ENCODE measurements at places on chromosomes 1 and 21. TPM values are rescaled to one million over a fixed set of nuclear protein-coding genes. Genes with fewer than 3 reads are reported as not detected.

Gene KNCN
- not detected for polyA plus RNA-seq

Gene PRMT2
- polyA plus RNA-seq: 274 TPM

GRCh38 chr21:46028573-46029091 lies 47.1 kb downstream of the COL6A1 start:
- no peaks in the 10 kb centered on the region for H3K27me3 ChIP-seq
- no peaks in the 10 kb centered on the region for H3K4me1 ChIP-seq
- no peak overlapping the region for H3K4me3 ChIP-seq

Gene RAB25
- not detected for polyA plus RNA-seq

GRCh38 chr1:119920104-119920968 lies 24.0 kb upstream of the ADAM30 start:
- H3K4me3 ChIP-seq: no peak overlapping the region
- no peak for DNase-seq
- H3K36me3 ChIP-seq: peaks cover 96% of the 10 kb centered on the region
- no peak overlapping the region for H3K27ac ChIP-seq
- no peaks in the 10 kb centered on the region for H3K27me3 ChIP-seq
- no peaks in the 10 kb centered on the region for H3K4me1 ChIP-seq

Gene FCER1G
- 0.34 TPM for polyA plus RNA-seq

- peak overlapping the region; percentile 99 for H3K4me3 ChIP-seq
- H3K27me3 ChIP-seq: no peaks in the 10 kb centered on the region
- DNase-seq: peak; percentile 54
- H3K4me1 ChIP-seq: peaks cover 30% of the 10 kb centered on the region
- no peaks in the 10 kb centered on the region for H3K36me3 ChIP-seq
Observed at GRCh38 chr1:228081144-228081543, 1.4 kb upstream of the ARF1 start.

DNA sequence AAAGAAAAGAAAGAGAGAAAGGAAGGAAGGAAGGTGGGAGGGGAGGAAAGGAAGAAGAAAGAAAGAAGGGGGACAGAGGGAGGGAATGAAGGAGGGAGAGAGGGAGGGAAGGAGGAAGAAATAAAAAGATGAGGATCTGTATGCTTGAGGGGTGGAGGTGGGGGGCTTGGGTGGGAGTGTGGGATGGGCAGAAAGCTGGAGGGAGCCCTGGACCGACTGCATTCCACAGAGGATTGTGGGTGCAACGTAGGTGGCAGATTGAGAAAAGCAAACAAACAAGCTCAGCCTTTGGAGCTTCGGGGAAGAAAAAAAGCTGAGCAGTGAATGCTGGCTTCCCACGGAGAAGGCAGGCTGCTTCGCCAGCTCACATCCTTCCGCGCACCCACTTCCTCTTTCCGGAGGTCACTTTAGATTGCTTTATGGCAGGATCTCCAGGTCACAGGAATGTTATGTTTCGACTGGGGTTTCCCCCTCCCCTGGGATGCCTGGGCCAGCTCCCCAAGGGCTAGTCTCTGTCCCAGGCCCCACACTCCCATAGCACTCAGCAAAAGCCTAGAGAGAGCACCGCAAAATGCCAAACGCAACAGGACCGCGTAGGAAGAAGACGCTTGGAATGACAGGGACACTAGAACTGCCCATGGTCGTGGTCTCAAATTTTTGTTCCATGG lies 20.7 kb upstream of the LGALS8 start:
- H3K36me3 ChIP-seq: no peaks in the 10 kb centered on the region
- H3K27me3 ChIP-seq: no peaks in the 10 kb centered on the region
- no peak overlapping the region for H3K4me3 ChIP-seq

DNA sequence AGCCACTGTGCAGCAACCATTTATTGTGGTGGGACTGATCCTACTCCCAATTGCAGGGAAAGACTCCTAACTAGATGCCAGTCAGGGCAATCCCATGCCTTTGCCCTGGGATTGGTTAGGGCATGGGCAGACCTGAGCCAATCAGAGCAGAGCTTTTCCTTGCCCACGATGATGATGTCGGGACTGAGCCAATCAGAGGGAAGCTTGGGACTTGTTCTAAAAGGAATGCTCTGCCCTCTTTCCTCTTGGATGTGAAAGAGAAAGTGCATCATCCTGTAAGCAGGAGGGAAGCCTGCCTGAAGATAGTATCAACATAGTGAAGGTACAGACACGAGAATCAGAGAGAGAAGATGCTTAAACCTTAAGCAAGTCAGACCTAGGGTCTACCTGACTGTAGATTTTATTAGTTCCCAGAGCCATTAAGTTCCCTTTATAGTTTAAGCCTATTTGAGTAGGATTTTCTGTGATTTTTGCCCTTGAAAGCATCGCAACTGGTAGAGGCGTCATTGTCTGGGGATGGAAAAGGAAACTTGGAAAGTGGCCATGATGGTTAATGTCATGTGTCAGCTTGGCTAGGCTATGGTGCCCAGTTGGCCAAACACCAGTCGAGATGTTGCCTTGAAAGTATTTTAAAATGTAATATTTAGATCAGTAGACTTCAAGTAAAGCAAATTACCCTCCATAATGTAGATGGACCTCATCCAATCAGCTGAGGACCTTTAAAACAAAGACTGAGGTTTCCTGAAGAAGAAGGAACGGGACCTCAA lies 19.9 kb downstream of the IRF2BP2 start:
- H3K4me1 ChIP-seq: no peaks in the 10 kb centered on the region
- no peaks in the 10 kb centered on the region for H3K27me3 ChIP-seq
- no peak overlapping the region for H3K4me3 ChIP-seq
- no peak overlapping the region for H3K27ac ChIP-seq
- DNase-seq: peak; percentile 39
- no peaks in the 10 kb centered on the region for H3K36me3 ChIP-seq

DNA sequence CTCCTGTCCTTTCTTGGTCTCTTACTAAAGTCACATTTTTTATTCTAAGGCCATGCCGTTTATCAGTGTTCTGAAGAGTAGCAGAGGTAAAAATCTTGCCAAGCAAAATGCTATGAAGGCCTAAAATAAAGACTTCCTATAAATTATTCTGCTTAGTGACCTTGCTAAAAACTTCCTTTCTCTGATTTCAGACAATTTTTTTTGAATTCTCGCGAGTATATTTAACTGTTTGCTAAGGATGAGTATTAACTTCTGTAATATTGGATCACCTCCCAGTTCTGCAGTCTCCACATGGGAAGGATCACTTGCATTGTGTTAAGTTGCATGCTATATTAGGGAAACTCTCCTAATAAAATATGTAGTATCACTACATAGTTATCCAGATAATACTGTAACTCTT lies 123.4 kb upstream of the SNX7 start:
- no peaks in the 10 kb centered on the region for H3K4me1 ChIP-seq
- no peak for DNase-seq
- no peaks in the 10 kb centered on the region for H3K36me3 ChIP-seq
- no peak overlapping the region for H3K27ac ChIP-seq

DNA sequence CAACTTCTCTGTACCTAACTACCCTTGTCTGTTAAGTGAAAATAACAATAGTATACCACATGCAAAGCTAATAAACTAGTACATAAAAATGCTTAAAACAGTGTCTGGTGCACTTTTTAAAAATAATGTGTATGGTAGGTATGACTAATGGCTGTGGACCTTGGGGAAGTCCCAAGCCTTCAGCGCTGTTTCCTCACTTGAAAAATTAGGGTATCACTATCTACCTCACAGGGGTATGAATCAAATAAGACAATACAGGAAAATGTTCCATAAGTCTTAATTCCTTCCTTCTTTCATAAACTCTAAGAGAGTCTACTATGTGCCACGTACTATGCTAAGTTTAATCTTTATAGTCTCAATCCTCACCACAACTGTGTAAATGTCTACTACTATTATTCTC lies 32.0 kb downstream of the EGLN1 start:
- H3K4me1 ChIP-seq: peaks cover 13% of the 10 kb centered on the region
- H3K36me3 ChIP-seq: no peaks in the 10 kb centered on the region
- H3K27me3 ChIP-seq: no peaks in the 10 kb centered on the region
- DNase-seq: no peak

DNA sequence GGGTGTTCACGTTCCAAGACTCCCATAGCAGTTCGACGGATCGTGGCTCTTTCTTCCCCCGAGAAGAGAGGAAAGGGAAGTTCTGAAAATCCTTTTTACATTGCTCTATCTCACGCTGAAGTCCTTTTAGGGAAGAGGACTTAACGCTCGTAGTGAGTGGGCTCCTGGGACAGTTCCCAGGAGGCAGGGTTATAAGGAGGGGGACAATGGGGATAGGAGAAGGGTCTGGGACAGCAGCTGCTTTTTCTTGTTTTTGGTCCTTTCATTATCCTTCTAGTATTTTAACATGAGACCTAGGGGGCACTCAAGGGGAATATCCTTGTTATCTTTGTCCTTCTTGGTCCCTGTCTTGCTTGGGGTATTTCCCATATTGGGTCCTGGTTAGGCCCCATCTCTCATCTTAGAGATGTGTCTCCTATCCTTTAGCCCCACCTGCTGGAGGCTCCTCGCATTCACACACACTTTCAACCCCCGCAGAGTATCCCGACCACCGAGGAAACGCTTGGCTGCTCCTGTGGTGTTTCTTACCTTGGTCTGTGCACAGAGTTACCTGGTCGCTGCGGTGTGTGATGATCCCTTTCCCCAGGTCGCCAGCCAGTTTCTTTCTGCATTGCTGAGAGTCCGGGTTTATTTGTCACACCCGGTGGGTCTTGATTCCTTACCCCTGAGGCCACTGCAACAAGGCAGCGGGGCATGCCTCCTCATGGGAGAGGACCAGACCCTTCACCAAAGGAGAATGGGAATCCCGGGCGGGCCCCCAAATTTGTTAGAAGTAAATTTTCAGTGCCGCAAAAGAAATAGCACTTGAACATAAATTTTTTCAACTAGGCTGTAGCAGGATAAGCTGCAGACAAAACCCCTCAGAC lies 29.7 kb downstream of the SCCPDH start:
- no peak overlapping the region for H3K27ac ChIP-seq
- no peaks in the 10 kb centered on the region for H3K27me3 ChIP-seq
- no peaks in the 10 kb centered on the region for H3K4me1 ChIP-seq
- no peak overlapping the region for H3K4me3 ChIP-seq

- H3K27ac ChIP-seq: no peak overlapping the region
- no peaks in the 10 kb centered on the region for H3K27me3 ChIP-seq
- DNase-seq: no peak
Observed at GRCh38 chr21:43284700-43285099, 115.9 kb downstream of the CRYAA start.

Gene HES3
- not detected for polyA plus RNA-seq

GRCh38 chr1:41249319-41249718 lies 7.2 kb upstream of the SCMH1 start:
- 0 out of 2 replicates have a peak, but pooled peaks cover 9% of the 10 kb centered on the region for H3K4me1 ChIP-seq
- no peaks in the 10 kb centered on the region for H3K36me3 ChIP-seq
- no peaks in the 10 kb centered on the region for H3K27me3 ChIP-seq

DNA sequence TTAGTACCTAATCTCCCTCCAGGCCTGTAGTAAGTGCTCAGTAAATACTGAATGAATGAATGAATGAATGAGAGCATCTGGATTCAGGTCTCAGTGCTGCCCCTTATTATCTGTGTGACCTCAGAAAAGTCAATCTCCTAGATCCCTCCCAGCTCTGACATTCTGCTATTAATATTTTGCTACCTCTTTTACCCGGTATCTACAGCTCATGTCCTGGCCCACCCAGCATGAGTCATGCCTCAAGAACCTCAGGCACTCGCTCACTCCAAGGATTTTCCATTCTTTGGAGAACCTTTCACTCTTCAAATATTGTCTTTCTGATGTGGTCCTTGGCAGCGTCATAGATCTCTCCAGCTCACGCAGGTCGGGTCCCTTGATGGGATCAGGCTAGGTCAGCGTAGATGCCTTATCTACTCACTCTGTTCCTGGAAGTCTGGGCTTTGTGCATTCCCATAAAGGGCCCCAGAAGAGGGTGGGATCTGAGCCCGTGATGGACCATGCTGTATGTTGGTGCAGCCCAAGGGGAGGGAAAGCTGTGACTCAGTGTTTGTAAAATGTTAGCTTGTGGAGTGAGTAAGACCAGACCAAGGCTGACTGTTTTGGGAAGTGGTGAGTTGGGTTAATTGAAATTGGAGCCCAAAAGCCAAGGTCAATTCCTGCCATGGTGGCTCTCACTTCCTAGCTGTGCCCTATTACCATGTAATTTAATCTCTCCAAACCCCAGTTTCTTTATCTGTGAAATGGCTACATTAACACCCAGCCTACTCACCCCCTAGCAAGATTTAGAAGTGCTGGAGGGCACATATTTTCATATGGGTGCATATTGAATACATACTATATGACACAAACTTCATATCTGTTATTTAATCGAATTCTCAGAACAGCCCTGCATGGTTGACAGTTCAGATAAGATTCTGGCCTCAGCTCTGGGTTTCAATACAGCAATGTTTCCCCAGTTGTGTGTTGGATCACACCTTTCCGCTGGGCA lies 214.1 kb upstream of the USP24 start:
- H3K27ac ChIP-seq: peak overlapping the region; percentile 92
- no peaks in the 10 kb centered on the region for H3K36me3 ChIP-seq
- H3K4me3 ChIP-seq: no peak overlapping the region
- H3K4me1 ChIP-seq: peaks cover 9% of the 10 kb centered on the region
- no peaks in the 10 kb centered on the region for H3K27me3 ChIP-seq

DNA sequence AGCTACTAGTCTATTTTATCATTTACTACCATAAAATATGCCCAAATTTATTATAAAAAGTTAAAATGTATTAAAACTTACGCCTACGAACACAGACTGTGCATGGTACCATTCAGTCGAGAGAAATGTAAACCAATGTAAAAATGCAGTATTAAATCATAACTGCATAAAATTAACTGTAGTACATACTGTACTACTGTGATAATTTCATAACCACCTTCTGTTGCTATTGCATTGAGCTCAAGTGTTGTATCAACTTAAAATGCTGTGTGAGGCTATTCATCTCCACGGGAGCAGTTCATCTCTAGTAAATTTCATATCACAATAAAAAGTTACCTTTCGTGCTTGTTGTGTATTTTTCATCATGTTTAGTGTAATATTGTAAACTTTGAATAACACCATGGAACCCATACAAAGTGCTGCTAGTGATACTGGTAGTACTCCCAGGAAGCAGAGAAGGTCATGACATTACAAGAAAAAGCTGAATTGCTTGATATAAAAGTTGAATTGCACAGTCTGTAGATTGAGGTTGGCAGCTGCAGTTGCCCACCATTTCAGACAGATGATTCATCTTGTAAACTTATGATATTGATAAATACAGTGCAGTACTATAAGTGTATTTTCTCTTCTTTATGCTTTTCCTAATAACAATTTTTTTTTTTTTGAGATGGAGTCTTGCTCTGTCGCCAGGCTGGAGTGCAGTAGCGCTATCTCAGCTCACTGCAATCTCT lies 19.0 kb upstream of the CENPF start:
- H3K27ac ChIP-seq: peak overlapping the region; percentile 50
- H3K27me3 ChIP-seq: no peaks in the 10 kb centered on the region
- no peak overlapping the region for H3K4me3 ChIP-seq
- no peaks in the 10 kb centered on the region for H3K36me3 ChIP-seq
- H3K4me1 ChIP-seq: peaks cover 38% of the 10 kb centered on the region

Gene ADORA3
- not detected for polyA plus RNA-seq

Gene OPTC
- polyA plus RNA-seq: not detected

DNA sequence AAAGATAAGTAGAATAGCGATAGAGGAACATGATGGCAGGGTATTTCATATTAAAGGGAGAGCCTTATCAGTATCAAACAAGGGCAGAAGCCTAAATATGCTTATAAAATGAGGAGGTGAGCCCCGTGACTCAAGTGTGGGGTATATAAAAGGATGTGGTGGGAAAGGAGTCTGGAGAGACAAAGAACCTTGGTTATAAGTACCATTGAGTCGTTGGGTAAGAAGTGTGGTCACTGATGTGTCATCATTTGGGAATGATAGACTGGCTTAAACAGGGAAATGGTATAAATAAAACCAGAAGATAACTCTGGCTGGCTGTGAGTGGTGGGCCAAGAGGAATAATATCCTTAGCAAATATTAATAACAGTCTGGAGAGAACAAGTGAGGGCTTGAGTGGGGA lies 10.9 kb upstream of the CD5L start:
- no peaks in the 10 kb centered on the region for H3K36me3 ChIP-seq
- no peak overlapping the region for H3K4me3 ChIP-seq
- H3K27me3 ChIP-seq: no peaks in the 10 kb centered on the region
